Inflammatory macrophage treated with lipopolysaccharide for 1 hour (primary cell): ENCODE measurements at places on chromosomes 1 and 21.

DNA sequence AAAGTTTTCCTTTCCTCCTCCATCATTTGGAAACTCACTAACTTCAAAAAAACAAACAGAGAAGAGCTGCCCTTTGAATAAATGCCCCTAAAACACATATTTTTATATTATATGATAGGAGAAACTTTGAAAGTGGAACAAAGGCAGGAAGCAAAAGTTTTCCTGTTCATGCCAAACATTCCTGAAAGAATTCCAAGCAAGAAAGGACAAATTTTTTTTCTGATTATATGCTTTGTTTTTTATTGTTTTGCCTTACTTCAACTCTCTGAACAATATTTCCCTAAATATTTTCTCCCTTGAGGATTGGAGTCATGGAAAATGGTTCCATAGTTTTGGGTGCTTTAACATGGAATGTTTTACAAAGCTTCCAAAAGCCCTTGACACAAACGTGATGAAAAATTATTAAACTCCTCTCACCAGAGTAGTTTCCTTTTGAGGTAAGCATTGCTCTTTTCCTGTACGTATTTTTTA lies 638.5 kb upstream of the CAMK1G start:
- DNase-seq = no peak

- no peak for DNase-seq
Measured at GRCh38 chr1:85118751-85119150, 70.5 kb upstream of the MCOLN3 start.

GRCh38 chr1:181949500-181949899 lies 112.0 kb downstream of the ZNF648 start:
- DNase-seq = no peak

GRCh38 chr1:168428063-168428731 lies 115.6 kb downstream of the XCL2 start:
- no peak for DNase-seq

DNA sequence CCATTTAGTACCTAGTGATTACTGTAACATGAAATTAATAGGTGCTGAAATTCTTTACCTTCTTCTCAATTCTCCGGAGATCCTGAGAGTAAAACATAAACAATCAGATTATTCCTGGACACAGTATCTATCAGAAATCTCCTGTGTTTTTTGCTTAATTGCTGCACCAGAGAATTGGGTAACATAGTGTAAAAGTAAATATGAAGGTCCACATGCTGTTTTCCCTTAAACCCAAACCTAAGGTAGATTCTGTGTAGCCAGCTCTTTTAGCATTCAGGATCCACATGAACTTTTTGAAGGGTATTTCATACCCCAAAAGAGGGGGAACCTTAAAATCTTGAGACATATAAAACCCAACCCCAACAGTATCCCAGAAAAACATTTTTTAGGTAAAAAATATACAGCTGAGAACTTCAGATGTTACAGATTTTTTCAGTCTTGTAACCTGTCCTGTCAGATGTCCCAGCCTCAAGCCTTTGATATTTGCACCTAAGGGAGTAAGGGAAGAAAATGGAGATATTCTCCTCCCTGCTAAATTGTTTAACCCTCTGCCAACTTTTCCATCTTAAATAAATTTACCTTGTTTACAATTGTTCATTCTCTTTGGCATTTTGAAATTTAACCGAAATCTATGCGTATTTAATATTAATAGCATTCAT lies 11.2 kb downstream of the ODR4 start:
- no peak for DNase-seq

DNA sequence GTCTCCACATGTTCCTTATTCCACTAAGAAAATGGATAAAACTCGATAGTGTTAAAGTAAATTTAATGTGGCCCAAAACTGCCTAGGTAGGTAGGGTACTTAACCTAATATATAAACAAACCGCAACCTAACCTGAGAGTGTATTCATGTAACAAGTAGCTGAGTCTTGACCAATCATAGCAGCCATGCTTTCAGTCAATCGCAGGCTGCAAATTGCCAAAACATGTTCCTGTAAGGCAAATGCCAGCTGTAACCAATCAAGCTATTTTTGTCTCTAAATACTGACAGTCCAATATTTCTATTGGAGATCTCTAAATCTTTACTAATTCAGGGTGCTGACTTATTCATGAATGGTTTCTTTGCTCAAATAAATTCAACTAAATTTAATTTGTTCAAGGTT lies 3.1 kb upstream of the HMGCS2 start:
- DNase-seq = no peak

DNA sequence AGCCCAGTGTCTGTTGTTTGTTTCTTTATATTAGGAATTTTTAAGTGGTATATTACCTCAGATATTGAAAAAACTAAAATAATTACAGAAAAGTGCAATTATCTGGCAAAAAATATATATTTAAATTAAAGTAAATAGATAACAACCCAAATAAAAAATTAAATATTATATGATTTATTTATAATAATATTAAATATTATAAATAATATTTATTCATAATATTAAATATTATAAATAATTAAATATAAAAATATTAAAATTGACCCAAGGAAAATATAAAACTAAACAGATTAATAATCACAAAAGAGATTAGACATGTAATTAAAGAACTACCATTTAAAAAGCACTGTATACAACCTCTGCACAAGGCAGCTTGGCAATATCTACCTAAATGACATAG lies 331.9 kb upstream of the POGK start:
- DNase-seq = no peak

GRCh38 chr1:172912765-172913260 lies 137.9 kb downstream of the TNFSF18 start:
- no peak for DNase-seq

GRCh38 chr1:92964316-92964715 lies 3.1 kb upstream of the DIPK1A start:
- no peak for DNase-seq

DNA sequence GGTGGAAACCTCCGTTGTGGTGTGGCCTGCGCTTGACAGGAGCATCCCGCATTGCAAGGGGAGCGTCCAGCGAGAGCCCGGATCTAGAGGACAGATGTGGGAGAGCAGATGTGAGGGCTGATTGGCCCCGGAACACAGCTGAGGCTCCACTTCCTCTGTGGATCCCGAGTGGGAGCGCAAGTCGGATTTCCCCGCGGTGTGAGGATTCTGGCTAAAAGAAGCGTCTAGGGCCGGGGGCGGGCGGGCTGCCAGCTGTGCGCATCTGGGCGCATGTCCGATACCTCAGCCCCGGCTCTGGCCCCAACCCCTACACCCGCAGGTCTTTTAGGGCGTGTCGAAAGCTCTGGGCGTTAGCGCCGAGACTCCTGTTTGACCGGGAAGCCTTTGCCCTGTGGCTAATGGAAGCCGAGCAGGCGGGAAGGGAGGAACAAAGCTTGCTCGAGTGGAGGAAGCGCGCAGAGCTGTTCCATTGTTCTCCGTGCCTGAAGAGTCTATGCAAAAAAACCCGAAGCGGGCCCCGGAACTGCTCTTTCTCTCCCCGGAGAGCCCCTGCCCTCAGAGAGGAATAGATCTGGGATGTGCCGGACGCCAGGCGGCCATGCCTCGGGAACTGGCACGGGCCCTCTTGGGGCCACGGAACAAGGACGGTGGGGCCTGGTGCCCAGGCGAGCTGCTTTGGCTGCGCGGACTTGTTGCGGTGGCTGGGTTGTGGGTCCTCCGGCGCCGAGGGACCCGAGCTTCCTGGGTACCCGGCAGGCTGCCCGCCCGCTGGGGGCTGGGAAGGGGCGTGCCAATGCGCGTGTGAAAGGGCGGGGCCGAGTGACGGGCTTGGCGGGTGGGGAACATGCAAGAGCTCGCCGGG lies 111.1 kb downstream of the NAV1 start:
- DNase-seq = peak; percentile 69

GRCh38 chr1:183251101-183251958 lies 65.3 kb downstream of the LAMC2 start:
- no peak for DNase-seq

DNA sequence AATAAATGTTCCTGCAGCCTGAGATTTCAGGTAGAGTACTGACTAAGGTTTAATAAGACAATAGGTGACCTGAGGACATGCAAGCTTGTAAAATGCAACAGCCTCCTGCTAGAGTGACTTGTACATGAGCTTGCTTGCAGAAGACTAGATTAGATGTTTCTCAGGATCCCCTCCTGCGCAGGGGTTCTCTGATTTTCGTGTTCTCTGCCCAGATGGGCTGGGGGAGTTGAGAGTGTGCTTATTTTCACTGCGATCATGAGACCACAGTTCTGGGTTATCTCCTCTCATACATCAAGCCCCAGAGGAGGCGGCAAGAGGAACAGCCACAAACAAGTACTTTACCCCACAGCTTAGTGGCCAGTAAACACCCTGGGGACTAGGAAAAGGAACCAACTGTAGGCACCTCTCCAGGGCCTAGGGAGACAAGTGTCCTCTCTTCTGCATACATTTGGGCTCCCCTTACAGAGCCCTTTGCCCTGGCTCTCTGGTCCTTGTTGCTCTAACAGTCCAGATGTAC lies 8.0 kb downstream of the TMEM81 start:
- no peak for DNase-seq

- DNase-seq = peak; percentile 97
Measured at GRCh38 chr1:179142889-179143299, 61.0 kb downstream of the TOR3A start.

- no peak for DNase-seq
Measured at GRCh38 chr1:59383963-59384362, 87.1 kb downstream of the FGGY start.

GRCh38 chr1:115678141-115678540 lies 36.4 kb downstream of the VANGL1 start:
- DNase-seq = no peak

- no peak for DNase-seq
Measured at GRCh38 chr1:243924588-243925349, 74.7 kb upstream of the AKT3 start.

- no peak for DNase-seq
Measured at GRCh38 chr1:207313131-207313530, 8.3 kb upstream of the CD55 start.

- peak; percentile 86 for DNase-seq
Measured at GRCh38 chr1:182299728-182300616, 91.6 kb downstream of the GLUL start.

GRCh38 chr1:112048421-112048820 lies 59.0 kb upstream of the KCND3 start:
- DNase-seq = no peak

DNA sequence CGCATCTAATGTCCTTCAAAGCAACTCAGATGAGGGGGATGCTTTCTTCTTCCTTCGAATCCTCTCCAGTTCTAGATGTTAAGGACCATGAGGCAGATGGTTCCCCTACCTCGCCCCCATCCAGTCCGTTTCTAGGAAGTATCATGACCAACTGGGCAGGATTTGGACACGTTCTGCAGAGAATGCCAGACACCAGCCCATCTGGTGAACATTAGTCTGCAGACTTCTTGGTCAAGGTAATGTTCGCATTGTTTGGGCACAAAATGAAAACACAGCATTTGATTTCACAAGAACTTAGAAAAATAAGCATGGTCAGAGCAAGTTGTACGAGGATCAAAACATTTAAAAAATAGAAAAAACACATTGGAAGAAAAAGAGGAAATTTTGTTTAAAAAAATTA lies 25.4 kb upstream of the ADARB1 start:
- DNase-seq = no peak

DNA sequence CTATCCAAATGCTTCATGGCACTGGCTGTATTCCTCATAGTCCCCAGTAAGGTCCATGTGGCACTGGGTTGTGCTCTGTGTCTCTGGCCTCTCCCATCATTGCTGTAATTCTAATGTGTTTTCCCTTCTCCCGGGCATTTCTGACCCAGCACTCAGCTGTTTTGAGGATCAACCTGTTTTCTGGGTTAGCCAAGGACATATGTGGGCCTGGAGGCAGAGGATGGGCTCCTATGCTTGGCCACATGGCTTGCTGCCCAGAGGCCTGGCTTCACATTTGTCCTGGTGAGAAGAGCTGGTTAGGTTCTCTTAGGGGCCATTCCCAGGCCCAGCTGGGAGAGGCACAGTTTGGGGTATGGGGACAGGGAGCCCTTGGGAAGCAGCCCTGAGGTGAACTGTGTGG lies 103.1 kb downstream of the FAM78B start:
- DNase-seq = no peak

DNA sequence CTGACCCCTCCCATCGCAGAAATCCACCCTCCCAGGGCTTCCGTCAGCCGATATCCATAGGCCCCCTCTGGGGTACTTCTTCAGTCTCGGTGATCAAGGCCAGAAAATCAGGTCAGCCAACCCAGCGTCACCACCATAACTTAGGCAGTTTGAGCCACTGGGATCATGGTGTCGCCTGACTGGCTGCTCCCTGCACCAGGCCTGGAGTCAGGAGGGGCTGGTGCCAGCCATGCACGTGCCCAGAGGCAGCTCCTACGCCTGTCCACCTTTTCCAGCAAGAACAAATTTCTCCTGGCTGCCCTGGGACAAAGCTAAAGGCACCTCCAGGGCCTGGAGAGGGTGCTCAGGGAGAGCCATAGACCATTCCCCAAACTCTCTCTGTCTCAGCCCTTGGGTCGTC lies 4.8 kb upstream of the CTRC start:
- no peak for DNase-seq

DNA sequence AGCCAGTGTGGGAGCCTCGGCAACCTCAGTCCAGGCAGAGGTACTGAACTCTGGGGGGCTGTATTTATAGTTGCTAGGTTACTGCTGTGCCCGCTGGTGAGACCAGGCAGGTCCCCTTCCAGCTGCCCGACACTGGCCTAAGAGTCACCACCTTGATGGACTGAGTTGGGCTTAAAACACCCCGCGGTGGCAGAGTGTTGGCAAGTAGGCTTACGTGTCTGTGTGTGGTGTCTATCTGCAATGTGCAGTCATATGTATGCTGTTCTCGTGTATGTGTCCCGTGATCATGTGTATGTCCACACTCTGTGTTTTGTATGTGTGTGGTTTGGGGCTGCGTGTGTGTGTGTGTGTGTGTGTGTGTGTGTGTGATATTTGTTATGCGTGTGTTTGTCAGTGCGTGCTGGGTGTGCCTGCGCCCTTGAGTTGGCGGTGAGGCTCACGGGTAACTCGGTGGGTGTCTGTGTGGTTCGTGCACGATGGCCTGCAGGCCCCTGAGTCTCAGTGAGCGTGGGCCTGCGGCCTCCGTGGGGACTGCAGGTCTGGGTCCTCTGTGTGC lies 65.5 kb downstream of the MEF2D start:
- no peak for DNase-seq

DNA sequence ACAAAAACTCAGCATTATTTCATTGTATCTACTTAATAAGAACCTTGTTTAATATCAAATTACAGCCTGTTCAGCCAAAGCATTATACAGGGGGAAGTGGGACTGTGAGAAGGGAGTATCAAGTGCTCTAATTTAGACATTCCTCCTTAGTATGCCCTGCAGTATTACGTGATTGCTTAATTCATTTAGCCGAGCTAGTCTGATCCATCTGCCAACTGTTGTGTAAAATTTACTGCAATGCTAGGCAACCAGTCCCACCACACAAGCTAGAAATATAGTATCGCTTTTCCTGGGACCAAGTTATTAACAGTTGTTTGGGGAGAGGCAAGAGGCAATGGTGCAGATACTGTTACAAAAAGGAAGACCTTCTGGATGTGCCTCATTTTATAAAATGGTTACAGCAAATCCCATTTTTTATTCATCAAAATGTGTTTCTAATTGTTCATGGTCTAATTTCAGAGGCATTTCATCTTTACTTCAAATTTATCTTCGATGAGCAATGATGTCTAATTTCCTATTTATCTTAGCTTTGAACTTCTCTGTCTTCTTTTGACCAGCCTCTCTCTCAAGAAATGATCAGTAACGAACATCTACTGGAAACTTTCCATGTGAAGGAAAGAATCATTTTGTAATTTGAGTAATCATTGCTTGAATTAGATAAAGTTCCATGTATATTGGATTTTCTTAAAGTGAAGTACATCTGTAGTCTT lies 283.3 kb downstream of the DUSP10 start:
- no peak for DNase-seq
